ENCODE measurements at places on chromosomes 2 and 18.
A peak's percentile ranks its signal among the peaks of the same experiment; 100 is the strongest.

DNA sequence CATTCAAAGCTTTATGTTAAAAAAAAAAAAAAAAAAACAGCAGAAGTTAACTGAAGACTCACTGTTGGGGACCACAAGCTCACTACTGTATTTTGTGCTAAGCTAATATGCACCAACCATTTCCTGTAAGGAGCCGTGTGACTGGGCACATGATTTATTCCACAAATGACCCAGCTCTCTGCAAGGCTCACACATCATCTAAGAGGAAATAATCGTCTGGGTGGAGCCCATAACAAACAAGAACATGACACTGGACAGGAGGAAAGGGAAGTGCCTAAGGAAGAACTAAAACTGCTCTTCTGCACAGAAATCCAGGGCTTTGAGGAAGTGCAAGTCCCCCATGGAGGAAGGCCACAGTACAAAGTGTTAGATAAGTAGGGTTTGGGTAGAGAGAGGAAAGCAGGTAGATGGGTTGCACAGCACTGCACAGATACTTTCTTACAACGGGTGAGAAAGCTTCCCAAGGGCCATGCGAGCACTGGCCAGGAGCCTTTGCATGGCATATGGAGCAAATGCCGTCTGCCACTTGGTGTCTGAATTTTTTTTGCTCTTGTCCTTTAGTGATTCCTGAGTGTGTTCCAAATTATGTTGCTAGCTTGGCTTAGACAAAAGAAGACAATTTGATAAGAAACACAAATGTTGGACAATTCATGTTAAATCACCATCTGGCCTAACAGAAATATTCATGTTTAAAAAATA is 24.4 kb downstream of the NFE2L2 start:
- peak; percentile 53 for DNase-seq

DNA sequence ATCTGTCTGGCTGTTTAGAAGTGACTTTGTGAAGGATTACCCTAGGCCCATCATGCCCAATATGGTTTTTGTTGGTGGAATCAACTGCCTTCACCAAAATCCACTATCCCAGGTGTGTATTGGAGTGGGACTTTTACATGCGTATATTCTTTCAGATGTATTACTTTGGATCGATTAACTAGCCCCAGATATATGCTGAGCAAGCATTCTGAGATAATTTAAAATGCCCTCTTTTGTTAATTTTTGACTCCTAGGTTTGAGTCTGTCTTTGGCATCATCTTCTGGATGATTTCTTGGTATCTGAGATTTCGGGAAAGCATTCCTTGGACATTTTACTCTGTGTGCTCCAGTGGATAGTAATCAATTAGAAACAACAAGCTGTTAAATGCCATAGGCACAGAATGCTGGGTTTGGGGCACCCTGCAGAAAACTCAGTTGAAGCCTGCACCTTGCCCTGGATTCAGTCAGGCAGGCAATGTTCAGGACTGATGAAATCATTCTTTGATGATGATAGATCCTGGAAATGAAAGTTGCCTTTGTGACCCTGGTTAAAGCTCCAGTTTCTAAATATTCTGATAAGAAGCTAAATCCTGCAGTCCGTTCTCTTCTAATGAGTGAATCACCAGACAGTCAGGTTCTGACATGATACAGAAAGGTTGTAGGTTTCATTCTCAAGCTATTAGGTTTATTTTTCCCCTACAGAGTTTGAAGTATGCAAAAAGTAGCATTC is 1.1 kb downstream of the UGT1A1 start:
- DNase-seq, result no peak

- DNase-seq, result no peak
Observed at GRCh38 chr2:55087936-55088335, 37.7 kb upstream of the RTN4 start.

DNA sequence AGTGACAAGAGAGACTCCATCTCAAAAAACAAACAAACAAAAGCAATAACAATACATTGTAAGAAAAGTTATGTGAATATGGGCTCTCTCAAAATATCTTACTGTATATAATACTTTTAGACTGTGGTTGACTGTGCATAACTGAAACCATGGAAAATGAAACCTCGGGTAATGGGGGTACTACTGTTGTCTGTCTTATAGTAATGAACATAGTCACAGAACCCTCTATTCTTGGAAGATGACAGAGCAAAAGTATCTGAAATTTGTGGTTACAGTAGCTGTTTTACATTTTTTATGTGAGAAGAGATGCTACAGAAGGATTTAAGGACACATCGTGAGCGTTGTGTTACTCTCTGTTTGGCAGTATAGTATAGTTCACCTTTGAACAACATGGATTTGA is 60.5 kb downstream of the MAP4K4 start:
- no peak for DNase-seq

DNA sequence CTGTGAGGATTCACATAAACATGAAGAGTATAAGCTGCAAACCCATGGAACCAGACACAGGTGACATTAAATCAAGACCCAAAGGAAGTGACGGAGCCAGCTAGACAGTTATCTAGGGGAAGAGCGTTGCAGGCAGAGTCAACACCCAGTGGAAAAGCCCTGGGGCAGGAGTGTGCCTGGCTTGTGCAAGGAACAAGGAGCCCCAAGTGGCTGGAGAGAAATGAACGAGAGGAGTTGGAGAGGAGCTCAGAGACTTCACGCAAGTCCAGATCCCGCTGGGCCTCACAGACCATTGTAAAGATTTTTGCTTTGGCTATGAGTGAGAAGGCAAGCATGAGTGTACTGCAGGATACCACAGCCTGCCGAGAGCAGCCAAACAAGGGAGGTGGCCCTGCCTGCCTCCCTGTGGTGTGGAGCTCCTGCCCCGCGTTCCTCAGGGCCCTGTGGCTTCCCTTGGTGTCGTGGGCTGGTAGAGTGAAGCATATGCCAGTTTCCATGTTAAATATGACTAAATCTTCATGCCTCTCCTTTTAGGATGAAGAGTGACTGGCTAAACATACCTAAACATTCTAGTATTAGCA is 88.2 kb downstream of the SP3 start:
- DNase-seq, result no peak

GRCh38 chr2:65215946-65216345 is 11.7 kb upstream of the ACTR2 start:
- no peak for DNase-seq

DNA sequence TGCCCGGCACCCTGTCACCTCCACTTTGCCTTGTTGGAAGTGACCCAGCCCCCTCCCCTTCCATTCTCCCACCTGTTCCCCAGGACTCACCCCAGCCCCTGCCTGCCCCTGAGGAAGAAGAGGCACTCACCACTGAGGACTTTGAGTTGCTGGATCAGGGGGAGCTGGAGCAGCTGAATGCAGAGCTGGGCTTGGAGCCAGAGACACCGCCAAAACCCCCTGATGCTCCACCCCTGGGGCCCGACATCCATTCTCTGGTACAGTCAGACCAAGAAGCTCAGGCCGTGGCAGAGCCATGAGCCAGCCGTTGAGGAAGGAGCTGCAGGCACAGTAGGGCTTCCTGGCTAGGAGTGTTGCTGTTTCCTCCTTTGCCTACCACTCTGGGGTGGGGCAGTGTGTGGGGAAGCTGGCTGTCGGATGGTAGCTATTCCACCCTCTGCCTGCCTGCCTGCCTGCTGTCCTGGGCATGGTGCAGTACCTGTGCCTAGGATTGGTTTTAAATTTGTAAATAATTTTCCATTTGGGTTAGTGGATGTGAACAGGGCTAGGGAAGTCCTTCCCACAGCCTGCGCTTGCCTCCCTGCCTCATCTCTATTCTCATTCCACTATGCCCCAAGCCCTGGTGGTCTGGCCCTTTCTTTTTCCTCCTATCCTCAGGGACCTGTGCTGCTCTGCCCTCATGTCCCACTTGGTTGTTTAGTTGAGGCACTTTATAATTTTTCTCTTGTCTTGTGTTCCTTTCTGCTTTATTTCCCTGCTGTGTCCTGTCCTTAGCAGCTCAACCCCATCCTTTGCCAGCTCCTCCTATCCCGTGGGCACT is 4.5 kb downstream of the RETREG2 start:
- no peak for DNase-seq

DNA sequence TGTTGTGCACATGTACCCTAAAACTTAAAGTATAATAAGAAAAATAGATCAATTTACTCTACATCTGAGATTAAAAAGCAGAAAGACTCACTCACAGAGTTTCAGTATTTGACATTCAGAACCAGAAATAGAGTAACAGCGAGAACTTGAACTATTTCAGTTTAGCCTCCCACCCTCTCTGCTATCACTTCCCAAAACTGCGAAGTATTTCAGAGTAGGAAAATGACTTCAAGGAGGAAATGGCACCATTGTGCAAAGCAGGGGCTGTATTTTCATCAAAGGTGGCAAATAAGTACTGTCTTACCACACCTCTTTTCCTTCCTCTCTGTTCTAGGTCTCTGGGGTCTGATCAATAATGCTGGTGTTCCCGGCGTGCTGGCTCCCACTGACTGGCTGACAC is 13.6 kb downstream of the DHRS9 start:
- DNase-seq, result no peak

GRCh38 chr2:224449212-224450147 is 47.6 kb upstream of the FAM124B start:
- DNase-seq, result no peak

- DNase-seq, result no peak
Observed at GRCh38 chr2:31333046-31333445, 81.5 kb downstream of the XDH start.

DNA sequence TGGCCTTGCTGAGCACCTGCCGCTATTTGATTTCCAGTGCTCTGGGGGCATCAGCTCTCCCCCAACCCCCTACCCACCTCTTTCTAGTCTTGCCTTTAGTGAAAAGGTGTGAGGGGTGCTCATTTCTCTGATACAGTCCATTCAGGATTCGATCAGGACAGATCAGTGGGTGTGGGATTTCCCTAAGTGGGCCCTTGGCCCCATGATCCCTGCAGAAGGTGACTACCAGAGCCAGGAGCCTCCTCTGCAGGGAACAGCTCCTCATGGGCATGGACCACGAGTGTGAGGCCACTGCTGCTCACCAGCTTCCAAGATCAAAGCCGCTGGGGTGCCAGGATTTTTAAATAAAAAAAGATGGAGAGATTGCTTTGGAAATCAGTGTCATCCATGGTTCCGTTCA is 835.2 kb upstream of the ID2 start:
- DNase-seq, result no peak

- no peak for DNase-seq
Observed at GRCh38 chr2:149629026-149629425, 41.5 kb upstream of the MMADHC start.

DNA sequence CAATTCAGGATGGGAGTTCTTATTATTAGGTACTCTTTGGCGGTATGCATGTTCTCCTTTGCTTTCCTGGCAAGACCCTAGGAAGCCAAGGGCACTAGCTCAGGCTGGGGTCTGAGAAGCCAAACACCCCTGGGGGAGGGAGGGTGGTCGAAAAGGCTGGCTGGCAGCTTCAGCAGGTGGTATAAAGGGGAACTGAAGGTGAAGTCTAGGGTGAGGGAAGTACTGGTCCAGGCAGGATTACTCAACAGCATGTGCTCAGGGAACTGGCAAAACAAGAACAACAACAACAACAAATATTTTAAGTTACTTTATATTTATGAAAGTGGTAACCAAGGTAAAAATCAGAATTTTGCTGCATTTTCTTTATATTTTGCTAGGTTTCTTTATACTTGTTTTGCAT is 40.7 kb upstream of the PCBP1 start:
- no peak for DNase-seq

DNA sequence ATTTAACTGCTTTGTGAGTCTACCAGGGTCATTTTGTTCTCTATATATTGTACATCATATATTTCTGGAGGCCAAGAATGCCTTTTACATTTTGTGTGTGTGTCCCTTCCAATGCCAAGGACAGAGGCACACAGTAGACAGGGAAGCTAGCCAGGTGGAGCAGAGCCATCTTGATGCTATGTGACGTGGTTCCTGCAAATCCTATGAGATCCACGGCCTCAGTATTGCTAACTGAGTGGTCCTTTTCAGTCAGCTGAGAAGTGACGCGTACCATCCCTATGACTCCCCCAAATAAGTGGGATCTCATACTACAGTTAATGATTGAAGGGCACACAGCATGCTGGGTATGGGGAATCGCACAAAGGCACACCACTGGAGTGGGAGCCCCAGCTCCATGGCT is 27.3 kb downstream of the CCDC141 start:
- no peak for DNase-seq

GRCh38 chr2:216572582-216573578 is 60.3 kb upstream of the IGFBP2 start:
- DNase-seq, result peak; percentile 86

GRCh38 chr18:48954886-48955819 is 4.4 kb upstream of the SMAD7 start:
- DNase-seq, result no peak
